NCI-H1436 (cell line): ENCODE measurements at places on chromosomes 13 and 19.
A peak's percentile ranks its signal among the peaks of the same experiment; 100 is the strongest.

- DNase-seq: no peak
Observed at GRCh38 chr13:43319617-43320444, 296.4 kb downstream of the DNAJC15 start.

GRCh38 chr19:2775556-2776430, 7.3 kb downstream of the SGTA start:
- no peak for DNase-seq

- no peak for DNase-seq
Observed at GRCh38 chr13:87661471-87661870, 9.7 kb upstream of the SLITRK5 start.

- no peak for DNase-seq
Observed at GRCh38 chr13:97068151-97068550, 73.9 kb upstream of the OXGR1 start.

GRCh38 chr19:610071-610800, 20.6 kb downstream of the HCN2 start:
- no peak for DNase-seq

DNA sequence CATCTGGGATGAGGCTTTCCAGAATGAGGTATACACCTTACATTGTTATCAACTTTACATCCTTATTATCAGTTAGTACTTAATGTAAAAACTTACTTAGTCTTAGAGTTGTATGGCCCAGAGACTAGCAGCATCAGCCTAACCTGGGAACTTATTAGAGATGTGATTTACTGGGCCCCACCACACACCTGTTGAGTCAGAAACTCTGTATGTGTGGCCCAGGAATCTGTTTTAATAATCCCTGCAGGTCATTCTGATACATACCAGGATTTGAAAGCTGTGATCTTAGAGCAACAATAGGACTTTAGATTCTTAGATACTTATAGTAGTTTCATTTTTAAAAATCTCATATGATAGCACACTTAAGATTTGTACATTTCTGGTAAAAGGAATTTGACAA, 17.4 kb downstream of the FNDC3A start:
- DNase-seq: no peak

GRCh38 chr13:76086729-76087128, 450.6 kb downstream of the LMO7 start:
- DNase-seq: no peak

DNA sequence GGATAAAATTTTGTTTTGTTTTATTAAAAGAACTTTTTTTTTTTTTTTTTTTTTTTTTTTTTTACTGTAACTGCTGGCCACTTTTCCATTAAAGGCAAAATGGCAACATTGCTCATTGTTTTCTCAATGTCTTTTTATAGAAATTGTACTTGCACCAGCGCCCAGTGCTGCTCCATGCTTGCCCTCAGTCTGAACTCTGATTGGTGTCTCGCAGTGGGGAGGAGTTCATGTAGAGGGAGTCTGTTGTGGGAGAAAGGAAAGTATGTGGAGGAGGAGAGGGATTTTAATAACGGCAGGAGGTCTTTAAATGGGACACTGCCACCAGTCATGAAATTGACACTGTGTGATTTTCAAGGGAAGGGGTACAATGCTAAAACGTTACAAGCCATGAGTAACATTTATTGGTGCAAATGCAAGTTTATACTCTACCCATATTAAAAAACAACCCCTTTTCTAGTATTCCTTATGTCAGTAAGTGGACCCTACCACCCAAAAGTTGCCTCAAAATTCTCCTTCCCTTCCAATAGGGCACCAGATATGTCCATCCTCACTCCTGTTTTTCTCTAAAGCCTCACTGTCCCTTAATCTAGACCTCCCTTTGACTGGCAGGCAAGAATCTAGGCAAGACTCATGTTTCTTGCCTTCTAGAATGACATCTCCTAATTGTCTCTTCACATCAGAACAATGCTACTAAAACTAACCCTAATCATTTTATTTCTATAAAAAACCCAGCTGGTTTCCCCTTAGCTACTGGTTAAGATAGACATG, 3.2 kb downstream of the RASL11A start:
- DNase-seq: no peak

GRCh38 chr13:64074971-64075474, 2659.4 kb upstream of the PCDH20 start:
- no peak for DNase-seq

DNA sequence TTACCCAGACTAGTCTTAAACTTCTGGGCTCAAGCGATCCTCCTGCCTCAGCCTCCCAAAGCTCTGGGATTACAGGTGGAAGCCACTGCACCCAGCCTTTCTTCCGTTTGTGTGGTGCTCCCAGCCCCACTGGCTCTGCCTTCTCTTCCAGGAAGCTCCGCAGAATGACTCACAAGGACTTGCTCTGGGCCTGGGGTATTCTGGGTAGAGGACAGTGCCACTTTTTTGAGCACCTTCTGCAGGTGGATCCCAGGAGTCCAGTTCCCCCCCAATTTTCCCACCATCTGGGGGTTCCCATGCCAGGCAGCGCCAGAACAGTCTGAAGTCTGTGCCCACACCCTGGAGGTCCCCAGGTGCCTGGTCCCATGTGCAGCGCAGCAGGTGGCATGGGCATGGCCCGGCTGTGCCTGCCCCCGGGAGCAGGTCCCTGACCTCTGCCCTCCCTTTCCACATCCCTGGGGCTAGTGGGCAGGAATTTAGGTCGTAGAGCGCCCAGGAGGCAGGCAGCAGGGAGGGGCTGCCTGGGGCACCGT, 1.6 kb downstream of the REEP6 start:
- no peak for DNase-seq

GRCh38 chr13:82565201-82565600, 1317.1 kb downstream of the SLITRK1 start:
- DNase-seq: no peak

- peak; percentile 82 for DNase-seq
Observed at GRCh38 chr19:45973553-45974338, at the start of gene NOVA2. TSS of gene NOVA2 (minus strand) at chr19:45973865. CDS start at chr19:45973351, 514 bp downstream.

DNA sequence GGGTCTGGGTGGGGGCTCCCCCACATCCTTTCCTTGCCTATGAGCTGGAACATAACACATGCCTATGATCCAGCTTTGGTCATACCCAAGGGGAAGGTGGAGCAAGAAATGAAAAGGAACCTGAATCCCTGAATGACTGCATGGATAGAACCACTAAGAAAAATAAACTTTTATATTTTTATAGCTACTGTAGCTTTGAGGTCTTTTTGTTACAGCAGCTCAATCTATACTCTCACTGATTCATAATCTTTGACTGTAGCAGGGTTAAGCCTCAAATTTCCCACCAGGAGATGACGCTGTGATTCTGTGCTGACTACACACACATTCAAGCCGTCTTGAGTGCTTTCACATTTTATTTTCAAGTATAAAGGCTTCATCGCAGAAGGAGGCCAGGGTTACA, 8.8 kb downstream of the PALM3 start:
- no peak for DNase-seq

DNA sequence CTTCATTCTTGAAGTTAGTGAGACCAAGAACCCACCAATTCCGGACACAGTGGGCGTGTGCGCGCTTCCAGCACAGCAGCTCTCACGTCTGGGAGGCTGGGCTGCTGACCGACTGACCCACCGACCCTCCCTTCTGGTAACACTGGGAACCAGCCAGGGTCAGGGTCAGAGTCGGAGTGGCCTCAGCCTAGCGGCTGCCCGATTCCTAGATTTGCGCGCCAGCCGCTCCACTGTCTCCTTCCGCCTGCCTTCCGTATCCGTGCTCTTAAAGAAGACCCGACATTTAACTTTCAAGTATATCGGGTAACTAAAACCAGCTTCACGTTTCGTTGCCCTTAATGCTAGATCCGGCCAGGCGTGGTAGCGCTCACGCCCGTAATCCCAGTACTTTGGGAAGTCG, 41.1 kb downstream of the SERP2 start:
- no peak for DNase-seq

GRCh38 chr19:38162094-38162493, 61.9 kb downstream of the DPF1 start:
- no peak for DNase-seq

DNA sequence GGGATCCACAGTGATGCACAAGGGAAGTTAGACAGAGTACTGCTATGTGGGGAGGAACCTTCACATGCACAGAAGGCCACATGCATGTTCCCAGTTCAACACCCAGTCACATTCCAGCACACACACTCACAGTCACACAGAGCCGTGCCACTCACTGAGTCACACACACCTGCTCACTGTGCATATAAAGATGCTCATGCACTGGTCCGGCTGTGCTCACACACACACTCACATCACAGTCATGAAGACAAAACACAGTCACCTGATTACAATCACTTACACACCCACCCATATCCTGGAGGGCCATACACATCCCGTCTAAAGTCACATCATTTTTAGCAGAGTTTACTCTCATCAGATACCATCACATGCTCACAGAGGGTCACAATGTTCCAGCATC, 478 bp downstream of the CLC start:
- DNase-seq: no peak

DNA sequence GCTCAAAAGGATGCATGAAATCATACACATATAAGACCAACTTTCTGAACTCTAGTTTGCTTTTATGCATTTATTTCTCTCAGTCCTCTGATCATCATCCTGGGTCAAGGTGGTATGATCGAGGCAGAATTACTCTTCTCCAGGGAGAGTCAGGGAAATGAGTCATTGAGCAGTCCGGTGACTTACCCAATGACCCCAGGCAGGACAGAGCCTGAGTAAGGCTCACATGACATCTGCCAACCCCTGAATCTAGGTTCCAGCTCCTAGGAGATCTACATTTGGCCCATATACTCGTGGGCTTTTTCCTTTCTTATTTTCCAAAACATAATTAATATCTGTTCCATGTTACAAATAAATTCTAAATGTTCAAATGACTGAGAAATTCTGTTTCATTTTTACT, 502.3 kb downstream of the FOXO1 start:
- no peak for DNase-seq

GRCh38 chr13:113035213-113035800, 66.3 kb downstream of the MCF2L start:
- DNase-seq: no peak

DNA sequence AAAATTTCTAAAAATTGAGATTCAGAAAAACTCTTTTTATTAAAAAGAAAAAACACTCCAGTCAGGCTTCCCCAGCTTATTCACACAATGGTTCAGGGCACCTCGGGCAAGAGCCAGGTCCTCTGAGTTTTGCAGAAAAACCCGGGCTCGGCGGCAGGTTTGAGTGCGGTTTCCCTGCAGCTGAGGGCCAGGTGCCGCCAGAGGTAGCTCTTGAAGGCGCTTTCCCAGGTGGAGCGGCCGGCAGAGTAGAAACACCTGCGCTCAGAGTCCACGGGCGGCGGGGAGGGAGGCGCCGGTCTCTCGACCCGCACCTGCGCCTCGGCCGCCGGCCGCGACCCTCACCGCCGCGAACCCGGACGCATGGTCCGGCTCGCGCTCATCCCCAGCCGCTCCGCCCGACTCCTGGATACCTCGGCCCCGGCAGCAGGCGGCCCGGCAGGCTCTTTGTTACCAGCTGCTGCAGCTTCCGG, 444 bp downstream of the PROSER1 start:
- DNase-seq: peak; percentile 32

- peak; percentile 90 for DNase-seq
Observed at GRCh38 chr19:47240996-47241918, 10.3 kb upstream of the BBC3 start.

GRCh38 chr19:30036154-30037129, 94.4 kb downstream of the URI1 start:
- DNase-seq: no peak
